Amygdala (tissue), 56 donors: ENCODE measurements at places on chromosomes 7 and 10.

- DNase-seq = no peak
Measured at GRCh38 chr10:27482984-27483956, 20.8 kb upstream of the RAB18 start.

DNA sequence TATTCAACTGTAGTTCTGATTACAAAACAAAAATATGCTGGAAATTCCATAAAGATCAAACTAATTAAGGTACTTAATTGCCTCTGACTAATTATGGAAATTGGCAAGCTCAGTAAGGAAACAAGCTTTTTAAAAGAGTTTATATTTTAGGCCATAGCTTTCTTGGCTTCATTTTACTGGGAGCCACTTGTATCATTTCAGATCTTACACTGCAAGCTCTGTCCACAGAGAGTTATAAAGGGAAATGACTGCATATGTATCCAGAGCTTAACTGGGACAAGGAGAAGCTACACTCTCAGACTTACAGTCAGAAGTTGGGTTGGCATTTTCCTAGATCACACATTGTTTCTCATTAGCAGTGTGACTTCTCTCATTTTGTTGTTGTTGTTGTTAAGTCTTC lies 92.4 kb downstream of the LRRN3 start:
- no peak for DNase-seq

DNA sequence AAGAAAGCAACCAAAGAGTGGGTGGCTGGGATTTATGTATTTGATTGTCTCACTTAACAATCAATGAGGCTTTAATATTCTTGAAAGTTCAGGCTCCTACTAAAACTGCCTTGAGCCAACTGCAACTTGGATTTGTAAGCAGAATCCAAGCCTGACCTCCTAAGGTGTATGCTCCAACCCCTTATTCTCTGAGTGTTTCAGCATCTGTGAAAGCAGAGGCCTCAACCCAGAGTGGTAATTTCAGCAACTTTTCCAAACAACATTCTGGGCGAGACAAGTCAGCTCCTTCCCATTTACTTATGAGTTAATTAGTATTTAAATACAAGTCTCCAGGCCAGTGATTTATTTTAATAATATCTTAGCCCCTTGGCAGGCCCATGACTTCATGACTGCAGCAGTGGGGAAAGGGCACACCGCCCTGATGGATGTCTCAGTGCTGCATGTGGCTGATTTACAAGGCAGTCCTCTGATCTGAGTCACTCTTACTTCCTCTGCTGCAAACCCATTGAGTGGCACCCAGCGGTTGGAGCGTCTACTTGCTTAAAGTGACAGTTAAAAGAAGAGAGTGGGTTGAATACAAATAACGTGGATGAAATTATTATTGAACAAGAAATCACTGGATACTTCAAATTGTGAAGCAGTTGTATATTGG lies 209.1 kb downstream of the TRIL start:
- DNase-seq = no peak

DNA sequence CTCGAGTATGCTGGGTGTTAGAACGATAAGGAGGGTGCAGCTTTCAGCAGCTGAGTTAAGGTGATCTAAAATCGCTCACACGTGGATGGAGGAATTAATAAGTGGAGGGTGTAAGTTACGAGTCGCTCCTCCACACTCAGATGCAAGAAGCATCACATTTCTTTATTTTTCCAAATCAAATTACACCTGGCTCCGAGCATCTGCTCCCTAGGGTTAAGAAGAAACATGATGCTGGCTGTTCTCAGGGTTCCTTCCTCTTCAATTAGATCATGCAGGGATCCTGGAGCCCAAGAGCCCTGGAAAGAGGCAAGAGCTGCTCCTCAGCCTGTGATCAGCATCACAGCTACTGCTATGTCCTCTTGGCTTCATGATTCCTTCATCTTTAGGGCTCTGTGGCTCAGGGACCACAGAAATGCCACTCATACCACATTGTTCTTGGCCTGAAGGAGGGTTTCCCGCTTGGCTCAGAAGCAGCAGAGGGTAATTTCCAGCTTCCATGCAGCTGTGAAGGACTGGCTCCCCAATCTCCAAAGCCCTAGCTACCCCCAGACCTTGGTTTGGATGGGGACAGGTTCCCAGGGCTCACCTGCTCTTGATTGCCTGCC lies 235.9 kb upstream of the ZNF32 start:
- DNase-seq = no peak

- DNase-seq = no peak
Measured at GRCh38 chr7:72781631-72782030, 46.4 kb downstream of the TYW1B start.

DNA sequence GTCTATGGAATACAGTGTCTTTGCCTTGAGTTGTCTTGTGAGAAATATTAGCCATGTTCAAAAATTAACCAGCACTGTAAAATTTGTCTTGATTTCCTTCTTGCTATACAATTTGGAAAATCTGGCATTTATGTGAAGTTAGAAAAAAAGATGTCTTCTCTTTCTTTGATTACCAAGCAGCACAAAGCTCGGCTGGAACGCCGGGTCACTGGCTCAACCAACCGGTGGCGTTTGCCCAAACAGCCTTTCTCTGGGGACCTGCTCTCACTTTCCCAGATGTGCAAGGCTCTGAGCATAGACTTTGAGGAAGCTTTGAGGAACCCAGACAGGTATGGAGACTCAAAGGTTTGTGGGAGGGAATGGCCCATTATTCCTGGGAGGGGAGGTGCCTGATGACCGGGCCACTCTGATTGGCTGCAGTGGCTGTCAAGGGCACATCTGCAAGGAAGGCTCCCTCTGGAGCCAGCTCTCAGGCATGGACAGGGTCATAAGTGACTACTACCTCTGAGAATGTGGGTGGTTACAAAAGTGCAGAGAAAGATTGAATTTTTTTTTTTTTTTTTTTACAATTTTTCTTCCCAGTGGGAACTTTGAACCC lies 5.6 kb downstream of the BTBD16 start:
- no peak for DNase-seq

- no peak for DNase-seq
Measured at GRCh38 chr7:81062755-81063154, 143.9 kb upstream of the SEMA3C start.
